Kidney (tissue), 22 donors: ENCODE measurements at places on chromosomes 7 and 10.

- DNase-seq: no peak
Measured at GRCh38 chr10:85600026-85600743, 766.4 kb downstream of the GRID1 start.

DNA sequence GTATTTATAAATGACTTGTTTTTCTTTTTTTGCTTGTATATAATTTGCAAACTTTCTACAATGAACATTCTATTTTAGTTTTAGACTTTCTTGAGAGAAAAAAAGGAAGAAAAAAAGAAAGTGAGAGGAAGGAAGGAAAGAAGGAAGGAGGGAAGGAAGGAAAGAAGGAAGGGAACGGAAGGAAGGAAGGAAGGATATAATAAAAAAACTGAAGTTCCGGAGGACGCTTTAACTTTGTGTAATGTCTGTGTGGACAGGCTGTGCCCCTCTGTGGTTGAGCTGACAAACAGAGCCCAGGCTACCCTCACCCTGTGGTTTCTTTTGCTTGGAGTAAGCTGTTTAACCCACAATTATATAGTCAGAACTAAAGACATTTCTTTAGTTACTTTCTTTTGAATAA lies 108.7 kb downstream of the SEMA3D start:
- no peak for DNase-seq

DNA sequence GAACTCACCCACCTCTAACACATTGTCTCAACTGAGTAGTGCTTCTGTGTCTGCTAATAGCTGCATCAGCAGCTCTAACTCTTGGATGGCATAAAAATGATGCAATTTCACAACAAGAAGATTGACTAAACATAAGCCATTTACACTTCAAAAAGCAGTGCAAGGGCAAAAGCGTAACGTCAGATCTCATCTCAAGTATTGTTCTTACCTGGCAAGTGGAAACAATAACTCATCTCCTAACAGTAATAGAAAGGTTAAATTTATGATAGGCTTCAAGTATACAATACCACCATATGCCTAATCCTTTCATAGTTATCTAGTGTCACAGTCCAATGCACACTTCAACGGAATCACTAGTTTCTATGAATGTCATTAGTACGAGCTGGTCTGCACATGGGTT lies 14.8 kb downstream of the TPK1 start:
- DNase-seq: no peak

DNA sequence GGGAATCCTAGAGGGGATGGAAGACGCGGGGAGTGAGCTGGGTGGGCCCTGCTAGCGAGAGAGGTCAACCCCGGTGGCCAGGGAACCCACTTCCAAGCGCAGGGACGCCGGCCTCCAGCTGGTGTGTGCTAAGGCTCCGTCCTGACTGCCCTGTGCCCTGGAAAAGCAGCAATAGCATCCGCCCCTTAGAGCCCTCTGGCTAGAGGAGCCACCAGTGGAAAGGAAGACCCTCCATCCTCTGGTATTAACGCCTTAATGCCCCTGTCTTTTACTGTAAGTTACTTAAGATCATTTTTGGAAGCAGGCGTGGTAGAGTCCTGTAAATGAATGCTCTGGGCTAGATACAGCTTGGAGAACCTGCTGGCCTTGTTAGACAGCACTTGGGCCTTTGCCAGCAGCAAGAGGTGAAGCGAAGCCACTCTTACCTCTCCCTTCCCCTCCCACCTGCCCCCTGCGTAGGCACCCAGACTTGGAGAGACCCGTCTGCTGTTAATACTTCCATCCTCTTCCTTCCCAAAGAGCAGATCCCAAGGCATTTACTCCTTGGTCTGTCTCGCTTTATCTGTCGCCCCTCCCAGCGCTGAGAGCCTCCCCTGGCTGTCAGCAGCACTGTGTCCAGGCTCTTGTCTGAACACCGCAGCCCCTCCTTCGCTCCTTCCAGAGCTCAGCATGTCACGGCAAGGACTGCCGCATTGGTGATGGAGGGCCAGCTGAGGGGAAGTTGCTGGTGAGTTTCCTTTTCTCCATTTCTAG lies 4.6 kb downstream of the REPIN1 start:
- DNase-seq: peak; percentile 53

GRCh38 chr7:133540096-133540860 lies 287.4 kb downstream of the EXOC4 start:
- no peak for DNase-seq

- no peak for DNase-seq
Measured at GRCh38 chr7:71612911-71613310, 481.0 kb downstream of the GALNT17 start.

DNA sequence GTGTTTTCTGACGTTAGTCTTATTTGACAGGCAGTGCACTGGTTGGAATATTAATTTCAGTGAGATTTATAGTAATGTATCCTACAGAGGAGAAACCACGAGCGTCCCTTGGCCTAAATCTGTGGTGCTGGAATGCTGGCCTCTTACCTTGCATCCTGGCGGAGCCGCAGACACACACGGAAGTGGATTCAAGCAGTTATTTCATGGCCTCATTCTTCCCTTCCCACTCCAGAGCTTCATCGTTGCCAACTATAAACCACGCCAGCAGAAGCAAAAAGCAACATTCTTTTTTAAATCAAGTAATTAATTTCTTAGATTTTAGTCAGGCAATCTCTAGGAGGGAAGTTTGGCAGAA lies 13.1 kb downstream of the WIPI2 start:
- no peak for DNase-seq

- no peak for DNase-seq
Measured at GRCh38 chr10:121734589-121735045, 136.4 kb upstream of the FGFR2 start.

GRCh38 chr7:29895559-29895958 lies 89.3 kb downstream of the WIPF3 start:
- DNase-seq: no peak

- DNase-seq: no peak
Measured at GRCh38 chr7:70505886-70506285, 626.1 kb upstream of the GALNT17 start.

- no peak for DNase-seq
Measured at GRCh38 chr10:78692071-78692470, 376.7 kb upstream of the ZMIZ1 start.

DNA sequence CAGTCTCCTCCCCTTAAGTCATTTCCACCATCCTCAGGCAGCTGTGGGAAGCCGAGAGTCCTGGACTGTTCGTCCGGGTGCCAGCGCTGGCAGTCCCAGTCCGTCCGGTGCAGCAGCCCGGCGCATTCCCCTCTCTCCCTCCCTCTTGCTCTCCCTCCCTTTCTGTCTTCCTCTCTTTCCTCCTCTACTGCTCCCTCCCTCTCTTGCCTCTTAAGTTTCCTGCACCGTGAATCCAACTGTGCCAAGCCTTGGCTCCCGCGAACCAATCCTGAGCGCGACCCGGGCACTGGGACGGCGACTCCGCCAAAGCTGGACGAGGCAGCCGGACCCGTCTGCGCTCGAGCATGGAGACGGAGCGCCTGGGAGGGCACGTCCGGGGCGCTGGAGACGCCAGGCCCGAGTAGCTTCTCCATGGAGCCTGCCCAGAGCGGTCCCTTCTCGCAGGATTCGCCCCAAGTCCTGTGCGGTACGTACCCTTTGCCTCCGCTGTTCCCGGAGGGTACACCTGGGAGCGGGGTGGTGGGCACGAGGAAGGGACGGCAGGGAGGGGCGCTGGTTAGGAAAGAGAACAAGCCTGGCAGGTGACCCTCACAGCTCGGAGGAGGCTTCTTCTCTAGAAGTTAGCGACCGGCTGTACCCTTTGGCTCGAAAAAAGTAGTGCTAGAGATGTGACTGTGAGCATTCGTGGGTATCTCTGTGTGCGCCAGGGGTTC lies 1.0 kb downstream of the NXPH1 start:
- DNase-seq: no peak

GRCh38 chr10:102420181-102420713 lies 389 bp upstream of the FBXL15 start:
- no peak for DNase-seq

DNA sequence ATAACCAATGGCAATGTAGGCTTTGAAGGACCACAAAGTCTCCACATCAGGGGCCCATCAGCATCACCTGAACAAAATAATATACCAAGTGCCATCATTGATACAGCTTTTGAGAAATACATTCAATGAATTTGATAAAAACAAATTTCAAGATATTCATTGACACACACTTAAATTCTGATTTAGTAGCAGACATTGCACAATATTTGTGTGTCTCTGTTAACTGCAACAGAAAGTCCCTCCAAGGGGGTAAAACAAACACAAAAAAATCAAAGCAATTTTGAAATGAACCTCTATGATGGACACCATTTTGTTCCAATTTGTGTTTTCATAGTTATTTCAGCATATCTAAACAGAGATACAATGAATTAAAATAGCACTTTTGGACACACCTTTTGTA lies 86.8 kb upstream of the RSU1 start:
- no peak for DNase-seq

DNA sequence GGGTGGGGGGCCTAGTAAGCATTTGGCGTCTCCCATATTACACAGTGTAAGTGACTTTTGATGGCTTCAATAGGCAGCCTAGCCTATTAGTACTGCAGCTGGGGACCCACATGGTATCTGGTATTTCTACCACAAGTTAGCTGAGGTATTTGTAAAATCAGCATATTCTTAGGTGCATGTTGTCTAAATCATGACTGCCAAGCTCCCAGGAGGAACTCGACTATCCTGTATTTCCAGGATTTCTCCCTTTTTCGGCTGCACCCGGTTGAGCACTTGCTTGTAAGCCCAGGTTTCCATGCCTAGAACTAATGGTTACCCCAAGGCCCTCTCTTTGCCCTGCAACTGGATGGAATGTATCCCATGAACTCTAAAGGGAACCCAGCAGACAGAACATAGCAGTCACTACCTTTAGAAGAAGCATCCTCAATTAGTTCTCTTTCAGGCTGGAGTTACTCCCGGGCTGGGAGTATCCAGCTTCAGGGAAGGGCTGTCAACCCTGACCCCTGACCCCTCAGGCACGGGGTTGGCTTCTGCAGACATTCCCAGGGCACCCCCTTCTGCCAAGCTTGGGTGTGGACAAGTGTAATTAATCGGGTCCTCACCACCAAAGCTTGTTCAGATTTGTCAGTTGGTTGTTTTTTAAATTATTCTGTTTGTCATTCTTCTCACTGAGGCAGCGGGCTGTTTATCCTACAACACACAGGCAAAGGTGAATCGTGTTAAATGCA lies 90.3 kb upstream of the PARD3 start:
- DNase-seq: peak; percentile 34

GRCh38 chr7:141646826-141647480 lies 55.0 kb downstream of the DENND11 start:
- DNase-seq: no peak

DNA sequence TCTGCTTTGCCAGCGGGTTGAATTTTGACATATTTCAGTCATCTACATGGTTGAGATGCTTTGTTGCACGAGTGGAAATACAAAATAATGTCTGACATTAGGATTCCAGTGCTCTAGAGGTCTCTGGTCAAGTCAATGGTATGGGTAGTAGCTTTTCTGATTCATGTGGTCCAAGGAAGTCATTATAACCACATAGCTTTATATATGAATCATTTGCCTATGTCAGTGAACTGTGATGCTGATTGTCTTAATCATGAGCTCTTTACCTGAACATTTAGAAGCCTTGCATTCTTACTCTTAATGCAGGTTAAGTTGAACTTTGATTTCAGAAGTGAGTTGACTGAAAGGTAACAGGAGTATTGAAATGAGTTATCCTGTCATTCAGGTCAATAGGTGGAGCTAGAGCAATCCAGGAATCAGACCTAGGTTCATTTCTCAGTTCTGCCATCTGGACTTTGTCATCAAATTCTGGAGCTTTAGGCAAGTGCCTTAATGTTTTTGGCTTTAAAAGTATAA lies 3.3 kb downstream of the MAPK8 start:
- DNase-seq: no peak

DNA sequence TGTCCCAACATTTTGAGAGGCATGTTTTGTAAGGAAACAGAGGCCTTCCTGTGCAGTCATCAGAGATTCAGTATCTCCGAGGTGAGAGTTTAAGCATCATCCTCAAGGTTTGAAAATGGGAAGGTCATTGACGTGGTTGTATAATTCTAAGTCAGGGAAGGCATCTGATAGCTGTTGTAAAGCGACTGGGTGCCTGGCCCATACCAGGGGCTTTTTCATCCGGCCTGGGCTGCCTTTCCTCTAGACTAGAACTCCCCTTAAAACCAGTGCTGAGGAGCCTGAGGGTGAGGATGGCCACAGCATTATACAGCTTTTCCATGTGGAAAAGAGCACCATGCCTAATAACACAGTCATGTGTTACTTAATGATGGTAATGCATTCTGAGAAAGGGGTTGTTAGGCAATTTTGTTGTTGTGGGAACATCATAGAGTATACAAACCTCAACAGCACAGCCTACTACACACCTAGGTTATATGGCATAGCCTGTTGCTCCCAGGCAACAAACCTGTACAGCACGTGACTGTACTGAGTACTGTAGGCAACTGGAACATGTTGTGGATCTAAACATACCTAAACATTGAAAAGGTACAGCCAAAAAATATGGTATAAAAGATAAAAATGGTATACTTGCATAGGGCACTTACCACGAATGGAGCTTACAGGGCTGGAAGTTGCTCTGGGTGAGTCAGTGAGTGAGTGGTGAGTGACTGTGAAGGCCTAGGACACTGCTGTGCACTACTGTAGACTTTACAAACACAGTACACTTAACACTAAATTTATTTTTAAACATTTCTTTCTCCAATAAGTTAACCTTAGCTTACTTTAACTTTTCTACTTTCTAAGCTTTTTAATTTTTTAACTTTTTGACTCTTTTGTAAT lies 13.5 kb upstream of the CACUL1 start:
- no peak for DNase-seq

GRCh38 chr10:91032611-91033206 lies 111.8 kb upstream of the ANKRD1 start:
- no peak for DNase-seq

DNA sequence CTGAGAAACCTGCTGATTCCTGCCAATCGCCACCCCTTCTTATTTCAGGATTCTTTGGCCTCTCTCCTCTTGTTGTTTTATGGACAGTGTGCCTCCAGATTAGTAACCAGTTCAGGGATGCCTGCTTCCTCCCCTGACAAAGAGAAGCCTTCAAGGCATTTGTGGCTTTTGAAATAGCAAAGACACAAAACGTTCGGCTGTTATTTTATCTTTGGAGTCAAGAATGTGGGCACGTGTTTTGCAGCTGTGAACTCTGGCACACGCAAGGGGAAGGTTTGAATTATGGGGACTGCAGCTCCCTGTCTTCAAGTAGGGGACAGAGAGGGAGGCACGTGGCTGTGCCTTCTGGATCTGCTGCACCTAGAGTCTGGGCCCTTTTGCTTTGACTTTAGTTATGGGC lies 157.9 kb upstream of the GRB10 start:
- DNase-seq: no peak

GRCh38 chr7:106772655-106773108 lies 92.4 kb upstream of the PIK3CG start:
- DNase-seq: no peak

DNA sequence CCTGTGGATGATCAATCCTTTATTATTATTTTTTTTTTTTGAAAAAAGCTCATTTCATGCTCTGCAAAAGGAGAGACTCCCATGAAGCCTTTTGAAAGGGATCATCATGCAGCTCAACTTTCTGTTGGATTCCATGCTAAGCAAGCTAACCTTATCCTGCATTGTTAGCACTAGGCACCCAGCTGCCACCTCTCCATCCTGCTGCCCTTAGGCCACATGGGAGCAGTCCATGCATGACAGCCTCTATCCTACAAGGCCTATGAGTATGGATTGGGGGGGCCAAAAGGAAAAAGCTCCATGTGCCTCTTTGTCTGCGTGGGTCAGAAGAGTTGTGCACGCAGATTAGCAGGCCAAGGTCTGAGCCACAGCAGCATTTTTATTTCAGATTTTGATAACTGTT lies 19.2 kb downstream of the SMNDC1 start:
- no peak for DNase-seq

GRCh38 chr10:17599089-17599488 lies 18.1 kb downstream of the HACD1 start:
- peak; percentile 25 for DNase-seq
